ENCODE measurements at places on chromosomes 2 and 18.

GRCh38 chr2:202566286-202566685 is 68.5 kb upstream of the FAM117B start:
- DNase-seq, result no peak

GRCh38 chr18:35683021-35683420 is 101.5 kb downstream of the GALNT1 start:
- no peak for DNase-seq

GRCh38 chr18:13232086-13232917 is 13.7 kb downstream of the LDLRAD4 start:
- no peak for DNase-seq

DNA sequence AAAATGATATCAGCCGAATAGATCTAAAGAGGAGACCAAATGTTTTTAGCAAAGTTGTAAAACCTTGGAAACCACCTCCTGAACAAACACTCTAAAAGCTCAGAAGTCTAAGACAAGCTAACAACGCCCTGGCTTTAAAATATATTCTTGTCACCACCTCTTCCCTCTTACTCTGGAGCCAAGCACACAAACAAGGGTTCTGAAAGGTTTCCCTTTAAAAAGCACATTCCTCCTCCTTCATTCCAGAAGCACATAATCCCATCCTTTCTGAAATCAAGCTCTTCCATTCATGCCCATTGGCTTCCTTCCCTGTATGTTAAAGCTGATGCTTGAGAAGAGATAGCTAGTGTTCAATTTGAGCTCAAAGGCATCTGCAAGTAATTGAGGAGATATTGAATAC is 382.0 kb downstream of the LNPK start:
- no peak for DNase-seq

DNA sequence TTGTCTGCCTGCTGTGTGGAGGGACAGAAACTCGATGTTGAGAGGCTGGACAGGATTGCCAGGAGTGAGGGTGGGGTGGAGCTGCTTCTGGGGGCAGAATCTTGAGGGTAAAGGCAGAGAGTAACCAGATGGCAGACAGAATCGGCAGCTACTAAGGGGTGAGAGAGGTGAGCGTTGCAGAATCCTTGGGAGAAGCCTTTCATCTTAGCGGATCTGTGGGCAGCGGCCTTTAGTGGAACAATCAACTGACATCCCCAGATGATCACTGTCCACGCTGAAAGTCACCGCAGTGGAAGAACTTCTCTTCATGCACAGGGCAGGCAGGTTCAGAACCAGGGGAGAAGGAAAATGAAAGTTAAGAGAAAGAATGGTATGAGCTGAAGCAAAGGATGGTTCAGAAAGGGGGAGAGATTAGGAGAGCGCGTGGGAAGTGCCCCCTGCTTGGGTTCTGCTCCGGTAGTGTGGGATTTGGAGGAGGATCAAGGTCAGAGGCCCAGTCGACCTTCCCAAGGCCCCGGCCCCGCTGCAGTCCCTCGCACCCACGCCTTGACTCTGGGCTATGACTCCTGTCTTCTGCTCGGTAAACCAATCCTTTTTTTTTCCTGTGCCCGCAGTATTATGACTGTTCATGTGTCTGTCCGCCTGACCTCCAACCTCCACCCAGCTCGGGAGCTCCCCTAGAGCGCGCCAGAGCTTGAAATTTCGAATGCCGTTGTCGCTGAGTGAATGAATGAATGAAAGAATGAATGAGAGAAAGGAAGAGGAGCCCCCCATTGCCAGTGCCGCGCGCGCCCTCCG is 584 bp downstream of the BOLA3 start:
- no peak for DNase-seq

- DNase-seq, result no peak
Measured at GRCh38 chr2:167964650-167965413, 282.6 kb downstream of the STK39 start.

Data from NCI-H187 treated with DMSO at 0.1 percent for 48 hours (cell line).